Activated T-helper 1 cell treated with anti-CD3 and anti-CD28 coated beads, Interleukin-2, amount 50 U/mL, for 16 hours (primary cell): ENCODE measurements at places on chromosomes 3 and 15.
A peak's percentile ranks its signal among the peaks of the same experiment; 100 is the strongest.

GRCh38 chr3:138351151-138351550 is 2.8 kb downstream of the MRAS start:
- no peak for DNase-seq

GRCh38 chr3:132047209-132047608 is 12.4 kb upstream of the CPNE4 start:
- no peak for DNase-seq

- DNase-seq = no peak
These were observed 18.7 kb downstream of the ISG20 start for GRCh38 chr15:88657326-88658069.

DNA sequence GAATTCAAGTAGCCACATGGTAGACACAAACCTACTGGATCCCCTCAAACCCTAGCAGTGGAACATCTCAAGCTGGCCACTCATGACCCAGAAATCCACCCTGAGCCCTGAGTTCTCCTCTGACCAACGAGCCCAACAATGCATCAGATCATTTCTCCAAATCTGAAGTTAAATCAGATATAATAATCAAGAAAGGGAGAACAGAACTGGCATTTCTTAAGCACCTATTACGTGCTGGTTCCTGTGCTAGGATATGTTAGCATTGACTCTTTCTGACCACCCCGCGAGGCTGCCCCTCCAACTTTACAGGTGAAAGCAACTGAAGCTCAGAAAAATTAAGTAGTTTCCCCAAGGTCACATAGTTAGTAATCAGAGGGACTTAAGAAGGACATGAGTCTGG is 51.5 kb upstream of the CCDC174 start:
- no peak for DNase-seq

GRCh38 chr3:159929171-159930141 is 59.2 kb upstream of the IL12A start:
- DNase-seq = no peak

DNA sequence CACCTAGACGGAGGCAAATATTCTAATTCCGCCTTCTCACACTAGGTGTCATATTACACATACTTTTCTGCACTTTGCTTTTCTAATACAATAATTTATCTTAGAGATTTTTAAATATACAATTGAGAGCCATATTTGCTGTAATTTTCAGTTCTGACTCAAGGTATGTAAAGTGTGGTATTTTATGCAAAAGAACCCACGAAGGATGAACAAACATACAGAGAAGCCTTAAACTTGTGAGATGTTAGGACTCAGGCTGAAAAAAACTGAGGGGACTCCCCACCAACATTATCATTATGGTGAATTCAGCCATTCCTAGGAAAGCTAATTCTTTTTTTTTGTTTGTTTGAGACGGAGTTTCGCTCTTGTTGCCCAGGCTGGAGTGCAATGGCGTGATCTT is 9.6 kb downstream of the ZBTB11 start:
- no peak for DNase-seq

DNA sequence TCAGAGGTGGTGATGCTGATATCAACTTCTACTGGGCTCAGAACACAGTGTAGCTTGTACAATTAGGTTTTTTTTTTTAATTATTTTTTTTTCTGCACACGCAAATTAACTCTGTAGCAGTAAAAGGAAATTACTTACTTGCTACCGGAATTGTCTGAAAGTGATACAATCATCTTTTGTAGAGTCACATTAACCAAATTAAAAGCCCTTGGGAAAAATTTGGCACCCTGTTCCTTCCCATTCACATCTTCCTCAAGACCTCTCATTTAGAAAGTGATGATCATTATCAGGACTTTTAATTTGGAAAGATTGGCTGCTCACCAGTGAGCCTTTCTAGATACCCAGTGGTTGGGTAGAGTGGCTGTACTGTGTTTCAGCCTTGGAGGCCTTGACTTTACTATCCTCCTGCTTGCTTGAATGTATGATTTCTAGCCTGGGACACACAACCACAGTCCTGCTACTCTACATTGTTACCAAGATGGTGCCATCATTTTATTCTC is 158.3 kb downstream of the ECT2 start:
- no peak for DNase-seq

DNA sequence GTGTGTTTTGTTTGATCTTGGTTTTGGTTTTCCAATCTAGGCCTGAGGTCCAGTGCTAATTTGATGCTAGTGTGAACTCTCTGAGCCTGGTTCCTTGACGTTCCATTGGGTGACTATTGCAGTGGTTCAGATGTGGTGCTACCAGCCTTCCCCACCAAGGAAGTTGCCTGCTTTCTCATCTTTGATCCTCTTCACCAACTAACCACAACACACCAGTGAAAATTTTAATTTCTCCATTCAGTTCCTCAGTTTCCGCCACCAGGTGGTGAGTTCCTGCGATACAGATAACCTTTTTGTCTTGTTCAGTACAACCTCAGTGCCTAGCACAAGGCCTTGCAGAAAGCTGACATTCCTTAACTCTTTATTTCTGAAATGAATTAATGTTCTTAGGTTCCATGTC is 337.4 kb upstream of the TPRG1 start:
- DNase-seq = no peak

DNA sequence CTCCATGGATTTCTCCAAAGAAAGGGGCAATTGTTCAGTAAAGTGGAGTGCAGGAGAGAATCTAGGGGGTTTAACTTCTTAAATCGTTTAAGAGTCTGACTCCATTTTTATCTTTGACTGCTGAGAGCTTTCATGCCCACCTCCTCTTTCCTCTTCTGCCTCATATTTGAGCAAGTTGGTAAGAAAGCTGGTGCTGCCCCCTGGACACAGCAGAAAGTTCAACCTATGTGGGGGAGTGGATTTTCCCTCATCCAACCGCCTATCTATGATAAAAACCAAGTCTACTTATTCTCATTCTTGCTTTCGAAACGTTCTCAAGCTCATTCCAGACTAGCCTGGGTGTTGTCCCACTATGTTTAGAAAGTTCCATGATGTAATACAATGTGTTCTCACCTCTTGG is 26.0 kb downstream of the HHLA2 start:
- no peak for DNase-seq

DNA sequence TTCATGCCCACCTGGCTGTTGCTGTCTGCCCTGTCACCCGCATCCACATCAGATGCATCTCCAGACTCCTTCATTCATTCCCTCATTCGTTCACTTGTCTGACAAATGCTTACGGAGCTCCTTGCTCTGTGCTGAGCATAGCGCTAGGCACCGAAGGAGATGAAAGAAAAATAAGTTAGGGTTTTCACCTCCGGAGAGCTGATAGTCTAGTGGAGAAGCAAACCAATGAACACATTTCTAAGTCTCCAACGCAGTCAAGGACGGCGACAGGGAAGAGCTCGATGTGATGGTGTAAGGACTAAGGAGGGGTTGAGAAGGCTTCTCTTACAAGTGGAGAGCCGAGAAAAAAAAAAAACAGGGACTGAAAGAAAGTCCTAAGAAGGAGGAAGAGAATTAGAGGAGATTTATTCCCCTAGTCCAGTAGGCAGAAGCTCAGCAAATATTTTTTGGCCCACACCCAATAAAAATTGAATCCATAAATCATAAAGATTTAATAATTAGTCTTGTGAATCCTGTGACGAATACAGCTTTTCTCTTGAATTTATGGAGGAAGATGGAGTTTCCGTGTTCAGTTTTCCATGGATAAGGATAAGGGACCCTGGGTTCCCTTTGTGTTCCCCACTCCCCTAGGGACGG is 127.2 kb upstream of the DLG1 start:
- no peak for DNase-seq

DNA sequence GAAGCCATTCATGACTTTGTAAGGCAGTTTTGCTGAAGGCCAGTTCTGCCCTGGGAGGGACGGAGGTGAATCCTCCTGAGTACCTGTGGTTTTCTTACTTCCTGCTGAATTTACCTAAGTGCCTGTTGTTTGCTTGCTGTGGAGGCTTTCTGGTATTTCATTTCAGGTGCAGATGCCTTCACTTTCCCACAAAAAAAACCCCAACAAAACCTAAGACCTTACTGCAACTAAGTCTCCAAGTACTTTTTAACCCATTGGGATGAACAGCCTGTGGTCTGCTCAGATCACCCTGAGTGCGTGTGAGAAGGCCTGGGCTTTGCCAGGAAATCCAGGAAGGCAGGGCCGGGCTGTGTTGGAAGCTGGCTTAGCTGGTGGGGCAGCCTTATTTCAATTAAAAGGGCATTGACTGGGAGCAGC is 65.3 kb downstream of the IGF1R start:
- no peak for DNase-seq

GRCh38 chr15:100881573-100882336 is 2.1 kb downstream of the ALDH1A3 start:
- no peak for DNase-seq

DNA sequence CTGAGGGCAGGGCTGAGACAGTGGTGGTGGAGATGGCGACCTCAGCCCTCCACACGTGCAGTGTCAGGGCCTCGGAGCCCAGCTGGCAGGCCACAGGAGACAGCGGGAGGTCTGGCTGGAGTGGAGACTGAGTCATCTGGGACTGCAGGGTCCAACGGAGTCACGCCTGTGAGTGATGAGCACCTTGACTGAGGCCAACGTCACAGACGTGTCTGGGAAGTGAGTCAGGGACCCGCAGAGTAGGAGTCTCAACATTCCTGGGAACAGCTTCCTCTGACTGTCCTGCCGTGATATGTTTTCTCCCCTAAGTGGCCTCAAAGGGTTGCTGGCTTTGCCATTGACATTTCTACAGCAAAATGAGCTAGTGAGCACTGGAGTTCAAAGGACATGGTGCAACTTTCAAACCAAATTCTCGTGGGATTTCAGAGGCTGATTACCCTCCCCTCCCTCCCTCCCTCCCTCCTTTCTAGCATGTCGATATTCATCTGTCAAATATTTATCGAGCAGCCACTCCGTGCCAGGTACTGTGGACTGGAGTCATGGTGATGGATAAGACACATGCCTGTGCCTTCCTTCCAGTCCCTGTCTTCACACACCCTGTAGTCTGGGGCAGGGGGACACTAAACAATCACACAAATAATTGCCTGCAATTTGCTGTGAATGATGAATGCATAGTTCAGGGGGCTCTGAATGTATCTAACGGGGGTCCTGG is 53.3 kb upstream of the AMOTL2 start:
- no peak for DNase-seq

- no peak for DNase-seq
These were observed 3.4 kb downstream of the AMOTL2 start for GRCh38 chr3:134370611-134371531.

DNA sequence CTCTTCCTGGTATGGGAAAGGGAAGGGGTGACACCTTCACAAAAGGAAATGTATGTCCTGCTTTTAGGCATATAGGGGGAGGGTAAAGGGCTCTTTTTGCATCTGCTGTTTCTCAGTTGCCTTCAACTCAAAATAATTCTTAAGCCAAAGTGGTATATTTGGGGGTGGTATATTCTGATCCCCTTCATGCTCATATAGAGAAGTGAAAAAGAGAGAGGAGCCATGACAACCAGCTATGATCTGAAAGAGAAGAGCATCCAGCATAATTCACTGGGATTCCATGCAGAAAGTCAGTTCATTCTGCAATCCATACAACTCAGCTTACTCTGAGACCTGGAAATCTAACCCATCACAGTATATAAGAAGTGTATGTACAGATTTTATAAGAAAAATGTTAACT is 22.3 kb downstream of the DENND6A start:
- no peak for DNase-seq

DNA sequence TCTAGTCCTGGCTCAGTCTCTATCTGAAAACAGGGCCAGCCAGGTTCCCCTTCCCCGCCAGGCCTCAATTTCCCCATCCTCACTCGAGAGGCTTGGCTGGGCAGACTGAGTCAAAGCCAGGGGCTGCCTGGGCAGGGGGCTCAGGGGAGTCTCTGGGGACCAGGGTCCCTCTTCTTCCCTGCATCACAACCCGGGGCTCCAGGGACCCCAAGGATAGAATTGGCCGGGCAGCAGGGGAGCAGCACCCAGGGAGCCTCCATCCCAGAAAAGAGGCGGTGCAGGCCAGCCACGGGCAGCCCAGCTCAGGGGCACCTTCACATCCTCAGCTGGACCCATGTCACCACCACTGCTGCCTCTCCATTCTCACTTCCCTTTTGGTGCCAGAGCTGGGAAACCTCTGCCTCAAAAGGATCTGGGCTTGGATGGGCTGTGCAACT is 13.3 kb upstream of the PLXND1 start:
- no peak for DNase-seq

DNA sequence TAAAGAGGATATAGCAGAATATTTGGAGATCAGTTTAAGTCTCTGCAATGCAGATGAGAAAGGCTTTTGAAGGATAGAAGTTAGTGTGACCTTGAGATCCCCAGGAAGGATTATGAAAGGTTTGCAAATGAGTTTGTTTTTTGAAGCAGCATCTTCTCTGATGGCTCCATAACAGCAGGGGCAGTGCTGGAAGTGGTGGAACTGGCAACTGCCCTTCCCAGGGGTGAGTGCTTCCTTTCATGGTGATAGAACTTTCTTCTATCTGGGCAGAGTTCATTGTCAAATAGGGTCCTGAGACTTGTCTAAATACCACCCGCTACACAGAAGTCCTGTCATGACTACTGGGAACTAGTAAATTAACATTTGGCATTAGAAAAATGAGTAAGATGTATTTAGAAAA is 314.2 kb upstream of the MCTP2 start:
- no peak for DNase-seq

GRCh38 chr3:14876921-14877333 is 58.2 kb downstream of the FGD5 start:
- DNase-seq = no peak

- DNase-seq = no peak
These were observed 23.8 kb downstream of the EFCAB12 start for GRCh38 chr3:129404610-129405009.

DNA sequence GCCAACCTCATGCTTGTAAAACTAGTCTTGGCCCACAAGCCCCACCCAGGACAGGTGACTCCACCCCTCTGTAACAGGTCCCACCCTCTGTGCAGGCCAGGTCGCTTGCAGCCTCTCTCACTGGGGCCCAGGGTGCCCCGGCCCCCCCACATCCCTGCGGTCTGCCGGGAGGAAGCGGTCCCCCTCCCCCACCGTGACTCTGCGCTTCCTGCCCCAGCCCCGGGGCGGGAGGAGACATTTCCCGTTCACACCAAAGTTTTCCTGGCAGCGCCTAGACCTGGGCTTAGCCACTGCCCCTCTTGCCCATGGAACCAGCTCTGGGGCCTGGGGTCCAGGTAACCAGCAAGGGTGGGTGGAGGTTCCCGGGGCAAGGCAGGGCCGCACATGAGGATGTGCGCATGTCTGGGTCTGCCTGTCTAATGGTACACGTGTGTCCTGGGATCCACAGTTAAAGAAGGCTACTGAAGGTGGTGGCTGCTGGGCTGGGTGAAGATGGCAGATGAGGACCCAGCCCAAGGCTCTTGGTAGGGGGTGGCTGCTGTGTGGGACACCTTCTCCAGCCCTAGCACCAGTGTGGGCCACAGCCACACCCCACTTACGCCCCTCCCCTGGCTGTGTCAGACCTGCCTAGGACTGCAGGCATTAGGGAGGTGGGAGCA is 8.4 kb downstream of the NBEAL2 start:
- peak; percentile 85 for DNase-seq

- DNase-seq = no peak
These were observed 60.1 kb upstream of the PCSK6 start for GRCh38 chr15:101549647-101550046.

DNA sequence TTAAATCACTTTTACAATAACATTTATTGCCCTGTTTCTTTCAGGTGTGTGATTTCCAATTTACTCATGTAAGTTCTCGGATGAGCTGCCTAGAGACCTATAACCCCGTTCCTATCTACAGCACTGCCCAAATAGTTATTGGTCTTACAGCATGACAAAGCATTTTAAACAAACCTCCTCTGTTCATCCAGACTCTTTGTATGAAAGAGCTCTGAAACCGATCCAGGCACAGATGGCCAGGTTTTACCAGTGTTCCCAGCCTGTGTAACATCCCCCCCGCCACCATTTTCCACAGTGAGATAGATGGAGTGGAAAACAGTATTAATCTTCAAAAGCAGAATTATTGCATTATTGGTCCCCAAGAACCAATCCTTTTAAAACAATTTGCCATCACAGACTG is 59.0 kb upstream of the SPTSSB start:
- DNase-seq = no peak
